Memory B cell (primary cell): ENCODE measurements at places on chromosomes 6 and 20.

DNA sequence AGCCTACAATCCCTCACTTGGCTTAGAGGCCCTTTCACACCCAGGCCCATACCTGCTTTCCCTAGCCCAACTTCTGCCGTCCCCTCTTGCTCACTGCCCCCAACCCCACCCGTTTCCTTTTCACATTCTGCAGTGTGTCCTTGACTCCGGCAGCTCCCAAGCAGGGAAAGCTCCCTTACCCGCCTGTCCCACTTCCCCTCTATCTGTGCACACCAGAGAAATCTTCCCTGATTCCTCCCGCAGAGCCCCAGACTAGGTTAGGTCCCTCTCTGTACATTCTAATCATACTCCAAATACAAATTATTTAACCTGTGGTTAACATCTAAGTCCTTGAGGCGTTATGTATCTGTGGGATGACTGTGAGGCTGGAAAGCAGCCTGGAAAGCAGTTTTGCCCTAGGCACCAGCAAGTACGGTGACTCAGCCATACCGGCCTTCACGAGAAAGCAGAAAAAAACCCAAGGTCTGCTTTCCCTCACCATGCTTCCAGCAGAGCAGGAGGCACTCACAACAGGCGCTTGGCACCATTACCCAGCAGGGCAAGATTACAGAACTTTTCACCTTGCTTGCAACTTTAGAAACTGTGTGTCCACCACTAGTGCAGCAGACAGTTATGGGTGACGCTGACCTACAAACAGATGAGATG, 22.3 kb downstream of the ELOVL5 start:
- no peak for DNase-seq

DNA sequence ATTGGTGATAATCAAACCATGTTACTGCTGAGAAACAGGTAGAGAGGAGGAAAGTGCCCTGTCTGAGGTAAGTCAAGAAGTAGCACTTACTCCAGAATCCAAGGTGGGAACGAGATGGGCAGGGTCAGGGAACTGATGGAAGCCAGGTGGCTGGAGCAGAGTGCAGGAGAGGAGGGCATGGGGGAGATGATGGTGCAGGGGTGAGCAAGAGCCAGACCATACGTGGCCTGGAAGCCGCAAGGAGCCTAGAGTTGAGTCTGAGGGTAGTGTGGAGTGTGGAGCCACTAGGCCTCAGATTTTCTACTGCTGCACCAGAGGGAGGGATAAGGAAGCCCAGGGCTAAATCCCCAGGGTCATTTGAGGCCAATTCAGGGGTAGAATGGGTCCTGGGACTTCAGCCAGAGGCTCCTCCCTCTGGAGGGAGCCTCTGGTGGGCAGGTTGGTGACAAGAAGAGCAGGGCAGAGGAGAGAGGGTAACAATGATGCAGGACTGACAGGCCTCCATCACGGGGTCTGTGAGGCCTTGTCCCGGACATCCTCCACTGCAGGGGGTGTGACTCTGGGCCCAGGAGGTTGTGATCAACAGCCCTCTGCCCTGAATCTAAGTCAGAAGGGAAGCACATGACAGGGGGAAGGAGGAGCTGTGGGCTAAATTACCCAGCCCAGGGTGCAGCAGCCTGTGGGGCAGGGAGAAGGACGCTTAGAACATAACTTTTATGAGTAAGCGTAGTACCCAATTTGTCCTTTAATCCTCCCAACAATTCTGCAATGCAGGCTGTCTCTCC, 28.7 kb downstream of the COX4I2 start:
- no peak for DNase-seq

- no peak for DNase-seq
Measured at GRCh38 chr6:11424395-11425034, 113.0 kb upstream of the TMEM170B start.

GRCh38 chr6:70707893-70708292, 40.2 kb downstream of the SMAP1 start:
- no peak for DNase-seq

- no peak for DNase-seq
Measured at GRCh38 chr6:34025112-34025807, 120.6 kb downstream of the GRM4 start.

DNA sequence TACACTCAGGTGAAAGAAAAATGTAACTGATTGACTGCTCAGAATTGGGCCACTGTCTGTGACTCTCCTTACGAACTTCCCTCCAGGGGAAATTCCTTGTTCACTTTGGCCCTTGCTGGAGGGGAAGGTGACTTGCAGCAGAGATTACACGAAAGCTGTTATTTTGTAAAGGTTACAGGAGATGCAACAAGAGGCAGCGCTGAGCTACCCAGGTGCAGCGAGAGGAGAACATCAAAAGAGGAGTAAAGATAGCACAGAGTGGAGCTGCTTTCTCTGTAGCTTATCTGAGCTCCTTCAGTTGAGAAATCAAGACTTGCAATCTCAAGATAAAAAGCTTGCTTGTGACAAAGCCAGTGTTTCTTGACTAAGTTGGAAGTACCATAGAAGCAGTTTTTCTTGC, 144.6 kb downstream of the ARHGAP18 start:
- DNase-seq = no peak

DNA sequence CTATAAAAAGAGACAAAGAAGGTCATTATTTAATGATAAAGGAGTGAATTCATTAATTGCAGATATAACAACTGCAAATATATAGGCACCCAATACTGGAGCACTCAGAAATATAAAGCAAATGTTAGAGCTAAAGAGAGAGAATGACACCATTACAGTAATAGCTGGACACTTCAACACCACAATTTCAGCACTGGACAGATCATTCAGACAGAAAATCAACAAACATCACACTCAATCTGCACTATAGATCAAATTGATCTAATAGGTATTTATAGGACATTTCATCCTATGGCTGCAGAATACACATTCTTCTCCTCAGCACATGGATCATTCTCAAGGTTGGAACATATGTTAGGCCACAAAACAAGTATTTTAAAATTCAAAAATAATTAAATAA, 72.7 kb downstream of the MAP7 start:
- DNase-seq = no peak

DNA sequence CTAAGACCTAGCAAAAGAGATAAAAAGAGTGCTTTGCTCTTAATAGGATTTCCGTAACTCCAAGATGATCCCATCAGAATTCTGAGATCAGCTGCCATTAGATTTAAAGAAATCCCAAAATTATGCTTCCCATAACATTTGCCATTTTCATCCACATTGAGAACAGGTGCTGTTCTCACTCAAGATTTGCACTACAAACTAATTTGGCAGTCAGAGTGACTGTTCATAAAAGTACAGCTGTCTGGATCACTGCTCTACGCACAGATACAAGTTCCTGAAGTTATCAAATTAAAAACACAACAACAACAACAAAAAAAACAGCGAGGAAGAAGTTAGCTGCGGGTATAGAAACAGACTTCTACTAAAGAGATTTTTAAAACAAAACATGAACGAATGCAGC, 58.1 kb downstream of the ASCC3 start:
- DNase-seq = no peak

DNA sequence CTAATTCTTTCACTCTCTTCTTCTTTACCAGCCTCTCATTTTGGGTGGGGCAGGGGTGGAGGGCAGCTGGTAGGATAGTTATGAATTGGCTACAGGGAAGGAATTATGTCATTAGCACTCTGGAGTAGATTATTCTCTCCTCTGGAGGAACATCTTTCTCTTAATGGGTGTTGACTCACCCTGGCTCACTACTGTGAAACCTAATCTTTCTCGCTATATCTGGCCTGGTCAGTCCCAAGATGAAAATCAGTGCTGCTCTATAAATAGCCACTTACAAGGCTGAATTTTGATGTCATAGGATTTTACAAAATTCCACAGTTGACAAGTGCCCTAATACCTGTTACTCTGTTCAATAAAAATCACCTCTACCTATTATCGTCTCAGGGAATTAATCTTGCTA, 151.3 kb downstream of the COL9A1 start:
- no peak for DNase-seq

GRCh38 chr6:132733283-132733682, 19.4 kb upstream of the VNN1 start:
- no peak for DNase-seq

DNA sequence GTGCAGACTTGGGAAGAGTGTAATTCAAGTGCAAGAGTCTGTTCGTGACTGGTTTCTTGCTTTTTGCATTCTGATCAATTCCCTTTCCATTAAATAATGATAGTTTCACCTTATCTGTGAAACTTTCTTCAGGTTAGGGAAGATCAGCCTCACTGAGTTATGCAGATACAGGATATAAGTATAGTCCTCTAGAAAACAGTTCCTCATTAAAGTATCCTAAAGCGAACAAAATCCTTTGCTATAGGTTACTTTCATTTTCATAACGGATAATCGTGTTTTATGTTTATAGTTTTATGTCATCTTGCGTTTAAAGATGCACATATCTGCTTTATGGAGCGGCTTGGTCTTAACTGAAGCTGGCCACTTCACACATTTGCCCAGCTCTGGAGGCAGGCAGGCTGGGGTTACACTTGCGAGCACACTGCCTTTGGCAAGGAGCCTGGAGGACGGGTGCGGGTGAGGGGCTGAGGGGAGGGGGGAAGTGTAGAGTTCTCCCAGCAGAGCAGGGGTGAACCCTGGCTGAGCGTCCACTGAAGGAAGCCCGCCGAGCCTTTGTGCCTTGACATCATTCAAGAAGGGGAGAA, 123.5 kb upstream of the IFNGR1 start:
- no peak for DNase-seq

GRCh38 chr6:124722141-124722878, 239.9 kb upstream of the RNF217 start:
- DNase-seq = no peak

DNA sequence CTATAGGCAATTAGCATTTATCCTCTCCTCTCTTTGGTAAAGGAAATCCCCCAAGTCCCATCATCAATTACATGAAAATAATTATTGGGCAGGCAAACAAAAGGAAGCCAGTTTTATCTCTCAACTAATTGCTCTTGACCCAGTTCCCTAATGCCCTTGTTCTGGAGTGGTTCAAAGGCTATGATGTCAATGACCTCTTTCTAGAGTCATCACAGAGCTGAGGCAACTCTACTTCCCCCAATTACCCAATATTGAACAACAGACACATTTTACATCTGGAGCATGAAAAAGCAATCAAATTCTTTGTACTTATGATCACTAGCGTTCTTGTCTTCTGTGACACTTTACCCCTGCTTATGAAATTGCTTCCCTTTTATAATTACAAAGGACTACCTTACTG, 43.5 kb downstream of the NT5E start:
- no peak for DNase-seq

DNA sequence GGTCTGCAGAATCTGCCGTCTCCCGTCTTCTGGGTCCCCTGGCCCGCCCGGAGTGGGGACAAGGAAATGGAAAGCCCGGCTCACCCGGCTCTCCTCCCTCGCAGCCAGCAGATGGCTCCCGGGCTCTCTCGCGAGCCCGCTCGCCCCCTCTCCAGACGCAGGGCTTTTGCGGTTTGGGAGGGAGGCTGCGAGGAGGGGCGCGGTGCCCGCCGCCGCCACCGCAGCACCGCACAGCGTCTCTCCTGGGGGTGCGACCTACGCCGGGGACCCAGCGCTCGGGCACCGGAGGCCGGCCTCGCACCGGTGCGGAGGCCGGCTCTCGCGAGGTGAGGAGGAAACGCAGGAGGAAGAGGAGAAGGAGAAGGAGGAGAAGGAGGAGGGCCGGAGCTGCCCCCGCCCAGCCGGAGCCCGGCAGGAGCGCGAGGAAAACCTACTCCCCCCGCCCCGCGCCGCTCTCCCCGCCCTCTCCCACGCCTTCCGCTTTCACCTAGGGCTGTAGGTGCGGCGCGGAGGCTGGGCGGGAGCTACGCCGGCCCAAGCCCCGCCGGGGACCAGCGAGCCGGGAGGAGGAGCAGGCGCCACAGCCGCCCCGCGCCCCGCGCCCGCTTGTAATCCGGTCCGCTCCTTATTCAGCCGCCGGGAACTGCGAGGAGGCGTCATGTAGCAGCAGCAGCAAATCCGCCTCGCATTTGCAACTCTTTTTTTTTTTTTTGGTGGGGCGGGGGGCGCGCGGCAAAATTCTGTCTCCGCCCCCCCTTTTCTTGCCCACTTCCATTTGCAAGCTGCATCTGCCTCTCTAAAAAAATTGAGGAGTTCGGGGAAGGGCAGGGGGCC, at the start of gene CARMIL1:
Gene CARMIL1 (plus strand): TSS at position 461 of the 834 bp plus-strand sequence. CDS start 422 bp downstream, outside the sequence.
- peak; percentile 29 for DNase-seq

GRCh38 chr20:50107796-50108331, 5.1 kb downstream of the UBE2V1 start:
- DNase-seq = no peak

GRCh38 chr6:31008165-31008564, 2.1 kb upstream of the MUC22 start:
- DNase-seq = no peak

DNA sequence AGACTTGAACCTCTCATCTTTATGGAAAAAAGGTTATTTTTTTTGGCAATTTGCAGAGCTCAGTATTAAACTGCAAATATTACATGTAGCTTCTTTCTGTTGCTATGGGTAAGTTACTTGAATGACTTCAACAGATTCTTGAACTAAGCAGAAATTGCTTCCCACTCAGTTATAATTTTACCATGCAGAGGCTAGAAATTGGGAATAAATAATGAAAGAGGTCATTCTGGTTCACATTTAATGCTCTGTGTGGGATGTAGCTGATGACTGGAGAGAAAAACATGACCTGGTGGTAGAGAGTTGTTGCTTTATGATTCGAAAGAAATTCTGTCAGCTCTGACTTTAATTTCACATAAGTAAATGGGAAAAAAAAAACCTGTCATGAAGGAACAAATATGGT, 16.8 kb upstream of the ADGB start:
- no peak for DNase-seq

DNA sequence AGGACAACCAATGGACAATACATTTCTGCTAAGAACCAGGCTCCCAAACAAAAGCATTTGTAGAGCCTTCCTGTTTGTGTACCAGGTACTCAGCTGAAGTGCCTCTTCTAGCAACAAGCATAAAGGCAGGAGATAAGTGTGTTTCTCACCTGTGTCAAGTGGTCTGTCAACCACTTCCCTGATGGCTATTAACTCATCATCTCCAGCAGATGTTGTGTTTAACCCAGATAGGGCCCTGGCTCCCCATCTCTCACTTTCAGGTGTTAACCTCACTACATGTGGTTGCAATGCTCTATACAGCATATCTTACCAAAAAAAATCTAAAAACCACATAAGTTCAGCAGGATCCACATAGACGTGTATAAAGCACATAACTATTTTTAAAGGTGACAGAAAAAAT, 9.6 kb upstream of the IL17A start:
- no peak for DNase-seq

DNA sequence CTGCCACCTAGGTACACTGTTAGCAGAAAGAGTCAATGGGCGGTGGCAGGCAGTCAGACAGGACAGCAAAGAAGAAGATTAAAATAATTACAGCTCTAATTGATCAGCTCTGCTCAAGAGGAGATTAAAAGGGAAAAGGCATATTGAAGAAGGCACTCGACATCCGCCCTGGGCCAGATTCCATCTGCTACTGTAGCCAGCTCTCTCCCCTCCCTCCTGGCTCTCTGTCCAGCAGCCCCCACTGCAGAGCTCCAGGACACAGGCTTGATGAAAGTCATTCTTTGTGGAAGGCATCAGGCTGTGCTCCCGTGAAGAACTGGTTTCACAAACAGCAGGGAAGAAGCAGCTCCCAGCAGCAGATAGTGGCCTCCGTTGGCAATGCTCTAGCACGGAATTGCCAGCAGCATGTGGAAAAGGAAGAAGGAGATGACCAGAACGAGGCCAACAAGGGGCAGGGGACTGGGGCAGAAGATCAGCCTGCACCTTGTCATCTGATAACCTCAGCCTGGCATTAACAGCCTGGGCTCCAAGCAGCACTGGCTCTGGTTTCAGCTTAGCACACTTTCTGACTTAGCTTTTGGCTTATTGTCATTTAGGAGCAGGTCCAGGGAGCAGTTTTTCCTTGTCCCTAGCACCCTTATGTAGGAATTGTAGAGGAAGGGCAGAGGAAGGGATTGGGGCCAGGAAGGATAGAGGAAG, 465.9 kb downstream of the KIF16B start:
- DNase-seq = no peak
